ENCODE measurements at places on chromosomes 6 and 20.

GRCh38 chr6:32912951-32913350 lies 27.9 kb downstream of the HLA-DMB start:
- no peak for DNase-seq

- DNase-seq: no peak
Measured at GRCh38 chr6:21874372-21874771, 280.8 kb downstream of the SOX4 start.

- DNase-seq: no peak
Measured at GRCh38 chr6:105492706-105493673, 90.1 kb upstream of the PREP start.

GRCh38 chr6:105968603-105969333 lies 117.4 kb upstream of the PRDM1 start:
- DNase-seq: no peak

DNA sequence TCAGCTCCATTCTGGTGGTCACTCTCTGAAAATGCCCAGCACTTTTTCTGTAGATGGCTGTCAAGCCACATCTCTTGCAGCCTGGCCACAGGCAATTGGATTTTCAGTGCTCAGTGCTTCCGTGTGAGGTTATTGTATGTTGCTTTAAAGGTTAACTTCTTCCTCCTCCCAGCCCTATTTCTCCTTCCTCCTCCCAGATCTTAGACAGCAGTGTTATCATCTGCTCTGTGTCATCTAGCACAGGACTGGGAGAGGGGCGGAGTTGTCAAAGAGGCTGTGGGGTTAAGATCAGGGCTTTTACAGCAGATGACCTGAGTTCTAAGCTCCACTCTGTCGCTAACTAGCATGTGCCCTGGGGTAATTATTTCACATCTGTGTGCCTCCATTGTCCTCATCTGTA lies 129.0 kb downstream of the PHACTR3 start:
- no peak for DNase-seq

GRCh38 chr6:89952686-89953085 lies 58.4 kb downstream of the GJA10 start:
- DNase-seq: peak; percentile 65

DNA sequence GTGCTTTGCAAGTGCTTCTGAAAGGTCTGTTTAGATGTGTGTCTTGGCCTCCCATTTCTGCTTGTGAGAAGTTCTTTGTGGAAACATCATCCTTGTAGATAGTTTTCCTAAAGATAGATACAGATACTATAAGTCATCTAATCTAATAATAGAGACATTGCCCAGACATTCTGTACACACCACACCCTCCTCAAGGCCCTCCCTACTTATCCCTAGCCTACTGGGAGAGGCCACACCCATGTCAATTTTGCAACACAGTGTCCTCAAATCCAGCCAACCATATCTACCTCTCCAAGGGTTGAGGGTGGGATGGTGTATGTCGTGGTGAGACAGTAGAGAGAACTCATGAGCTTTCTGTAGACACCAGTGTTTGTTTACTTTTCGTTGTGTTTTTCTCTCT lies 6.2 kb downstream of the KDM1B start:
- no peak for DNase-seq

DNA sequence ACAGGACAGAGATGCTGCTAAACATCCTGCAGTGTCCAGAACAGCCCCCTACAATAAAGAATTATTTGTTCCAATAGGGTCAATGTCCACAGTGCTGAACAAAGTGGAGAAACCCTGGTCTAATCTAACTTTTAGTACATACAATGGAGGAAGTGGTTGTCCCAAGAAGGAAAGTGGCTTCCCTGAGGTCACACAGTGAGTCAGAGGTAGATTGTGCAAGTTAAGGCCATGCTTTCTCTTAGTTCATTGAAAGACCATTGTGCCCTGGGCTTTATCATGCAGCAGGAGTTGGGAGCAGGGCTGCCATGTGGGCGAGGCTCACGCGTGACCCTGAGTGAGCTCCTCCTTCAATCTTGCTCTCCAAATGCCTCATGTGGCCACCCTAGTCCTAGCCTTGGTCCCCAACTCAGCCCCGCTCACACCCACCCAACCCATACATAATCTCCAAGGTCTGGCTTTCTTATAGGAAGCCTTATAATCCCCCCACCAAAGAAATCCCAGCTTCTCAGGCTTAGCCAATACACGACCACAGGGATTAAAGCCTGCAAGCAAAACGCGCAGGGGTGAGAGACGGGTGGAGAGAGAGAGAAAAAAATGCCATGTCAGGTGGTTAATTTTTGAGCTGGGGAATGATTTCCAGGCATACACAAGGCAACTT lies 19.9 kb downstream of the SLC13A3 start:
- DNase-seq: no peak

GRCh38 chr20:6784210-6784631 lies 16.7 kb downstream of the BMP2 start:
- DNase-seq: peak; percentile 4

DNA sequence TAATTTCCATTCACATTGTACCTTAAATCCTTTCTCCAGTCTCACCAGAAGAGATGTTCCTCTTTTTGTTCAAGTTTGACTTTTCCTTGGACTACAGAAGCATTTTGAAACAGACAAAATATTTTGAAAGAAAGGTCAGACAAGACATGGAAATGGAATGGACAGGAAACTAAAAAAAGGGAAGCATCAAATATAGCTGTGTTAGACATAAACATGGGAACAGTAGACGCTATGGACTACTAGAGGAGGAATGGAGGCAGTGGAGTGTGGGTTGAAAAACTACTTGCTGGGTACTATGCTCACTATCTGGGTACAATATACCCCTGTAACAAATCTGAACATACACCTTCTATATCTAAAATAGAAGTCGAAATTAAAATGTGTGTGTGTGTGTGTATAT lies 4.1 kb upstream of the FAM135A start:
- DNase-seq: no peak

- no peak for DNase-seq
Measured at GRCh38 chr6:95991906-95992305, 23.9 kb upstream of the FUT9 start.

DNA sequence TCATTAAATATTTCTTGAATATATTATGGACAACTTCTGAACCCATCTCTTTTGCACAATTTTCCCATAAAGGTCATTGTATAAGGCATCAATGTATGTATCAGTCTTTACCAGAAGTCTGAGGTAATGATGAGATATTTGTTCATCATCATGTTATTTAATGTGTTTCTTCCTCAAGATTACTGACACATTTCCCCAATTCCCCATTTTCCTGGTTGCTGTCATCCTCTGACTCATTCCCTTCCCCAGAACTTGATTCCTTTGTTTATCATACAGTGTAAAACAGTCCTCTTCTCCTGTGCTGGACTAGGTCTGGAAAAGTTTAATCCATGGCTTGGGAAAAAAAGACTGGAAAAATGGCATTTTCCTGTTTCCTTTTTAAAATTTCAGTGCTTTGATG lies 107.9 kb upstream of the FLRT3 start:
- peak; percentile 26 for DNase-seq

DNA sequence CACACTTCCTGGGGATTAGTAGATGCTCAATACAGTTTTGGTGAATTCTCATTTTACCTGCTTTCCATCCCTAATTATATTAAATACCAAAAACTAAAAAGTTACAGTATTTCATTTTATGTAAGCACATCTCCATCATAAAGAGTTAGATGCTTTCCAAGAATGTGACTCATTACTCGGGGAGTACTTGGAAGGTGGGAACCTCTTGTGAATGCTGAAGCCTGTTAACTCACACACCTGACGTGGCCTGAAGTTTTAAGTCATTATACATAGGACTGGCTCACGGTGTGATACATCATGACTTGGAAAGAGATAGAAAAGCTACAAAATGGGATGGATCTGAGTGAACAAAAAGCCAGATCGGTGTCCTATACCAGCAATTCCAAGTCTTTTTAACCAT lies 2.2 kb upstream of the OSER1 start:
- DNase-seq: no peak

- no peak for DNase-seq
Measured at GRCh38 chr6:71886184-71887005, at the start of gene RIMS1. TSS of gene RIMS1 (plus strand) at chr6:71886550. CDS start at chr6:71887024, 474 bp downstream.

DNA sequence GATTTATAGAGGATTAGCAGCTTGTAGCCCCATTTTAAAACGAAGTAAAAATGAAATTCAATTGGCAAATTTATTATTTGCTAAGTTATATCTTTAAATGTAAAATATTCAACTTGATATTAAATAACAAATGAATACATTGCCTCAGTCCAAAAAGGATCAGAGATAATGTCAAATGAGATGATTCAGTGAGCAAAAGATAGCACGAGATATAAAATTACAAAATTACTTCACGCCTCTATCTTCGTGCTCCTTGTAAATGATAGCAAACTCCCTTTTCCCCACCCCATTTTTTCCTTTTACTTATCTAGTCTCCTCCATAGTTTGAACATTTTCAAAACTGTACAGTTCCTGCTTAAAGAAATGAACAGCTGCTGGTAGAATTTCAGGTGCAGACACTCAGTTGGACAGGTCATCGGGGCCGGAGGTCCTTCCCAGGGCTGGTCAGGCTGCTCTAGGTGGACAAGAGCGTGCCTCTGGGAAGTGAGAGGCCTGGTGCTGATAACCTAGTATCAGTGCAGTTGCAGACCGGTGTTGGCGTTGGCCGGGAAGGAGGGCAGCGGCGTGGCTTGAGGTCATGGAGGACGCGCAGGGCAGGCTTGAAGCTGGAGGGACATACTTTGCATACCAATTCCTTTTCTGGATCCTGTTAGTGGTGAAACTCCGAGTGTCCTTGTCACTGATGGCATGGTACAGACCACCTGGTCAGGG lies 83.9 kb downstream of the CDC5L start:
- no peak for DNase-seq

GRCh38 chr6:138979813-138980668 lies 8.0 kb downstream of the REPS1 start:
- DNase-seq: no peak

DNA sequence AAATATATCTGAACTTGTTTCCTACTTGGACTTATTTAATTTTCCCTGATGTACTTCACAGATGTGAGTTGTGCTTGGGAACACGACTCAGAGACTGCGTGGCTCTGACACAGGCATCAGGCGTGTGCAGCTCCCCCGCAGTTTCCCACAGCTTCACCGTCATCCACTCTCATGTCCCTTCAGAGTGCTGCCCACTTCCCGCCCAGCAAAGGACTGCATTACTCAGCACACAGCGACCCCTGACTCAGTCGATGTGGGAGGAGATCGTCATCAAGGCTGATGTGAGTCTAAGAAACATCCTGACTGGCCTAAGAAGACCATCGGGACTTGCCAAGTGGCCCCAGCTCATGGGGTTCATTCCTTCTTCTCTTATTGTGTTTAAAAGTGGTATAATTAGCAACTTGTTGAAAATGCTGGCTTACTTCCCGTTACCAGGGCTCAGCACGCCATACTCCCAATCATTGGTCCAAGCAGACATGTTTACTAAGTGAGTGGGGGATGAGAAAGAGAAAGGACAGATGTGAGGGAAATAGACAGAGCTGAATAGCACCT lies 539.4 kb upstream of the JARID2 start:
- DNase-seq: peak; percentile 97

DNA sequence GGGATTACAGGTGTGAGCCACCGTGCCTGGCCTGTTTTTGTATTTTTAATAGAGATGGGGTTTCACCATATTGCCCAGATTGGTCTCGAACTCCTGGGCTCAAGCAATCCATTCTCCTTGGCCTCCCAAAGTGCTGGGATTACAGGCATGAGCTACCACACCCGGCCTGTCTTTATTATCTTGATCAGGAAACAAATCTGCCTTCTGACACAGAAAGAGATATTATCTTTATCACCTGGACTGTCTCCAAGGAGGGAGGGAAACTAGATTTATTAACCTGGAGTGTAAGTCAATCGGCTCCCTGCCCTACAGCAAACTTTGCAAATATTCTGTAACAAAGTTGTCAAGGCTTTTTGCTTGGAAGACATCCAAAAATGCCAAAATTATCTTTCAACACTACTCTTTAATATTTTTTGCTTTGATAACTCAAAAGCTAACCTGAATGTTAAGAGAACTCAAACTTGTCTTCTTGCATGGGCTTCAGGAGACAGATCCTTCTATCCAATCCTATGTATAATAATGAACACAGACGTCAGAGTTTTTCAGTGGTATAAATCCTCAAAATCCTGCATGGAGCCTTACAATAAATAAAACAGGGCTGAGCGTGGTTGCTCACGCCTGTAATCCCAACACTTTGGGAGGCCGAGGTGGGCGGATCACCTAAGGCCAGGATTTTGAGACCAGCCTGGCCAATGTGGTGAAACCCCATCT lies 85.0 kb upstream of the LOC128125822 start:
- no peak for DNase-seq

DNA sequence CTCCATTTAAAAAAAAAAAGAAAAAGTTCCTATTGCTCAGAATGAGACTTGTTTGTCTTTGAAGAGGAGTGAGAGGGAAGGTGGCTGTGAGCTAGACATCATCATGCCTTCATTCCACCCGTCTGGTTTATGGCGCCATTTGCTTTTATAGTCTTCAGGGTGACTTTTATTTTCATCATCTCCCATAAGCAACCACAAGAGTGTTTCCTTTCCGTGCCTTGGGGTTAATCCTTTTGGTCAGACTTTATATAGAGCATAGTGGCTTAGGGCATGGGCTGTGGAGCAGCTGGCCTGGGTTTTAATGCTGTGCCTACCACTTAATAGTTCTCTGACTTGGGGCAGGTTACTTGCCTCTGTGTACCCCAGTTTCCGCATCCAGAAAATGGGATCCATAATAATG lies 77.8 kb downstream of the RREB1 start:
- no peak for DNase-seq

GRCh38 chr6:100833972-100834574 lies 47.1 kb downstream of the ASCC3 start:
- DNase-seq: peak; percentile 64

GRCh38 chr20:8216375-8217200 lies 84.5 kb downstream of the PLCB1 start:
- no peak for DNase-seq

GRCh38 chr6:157569543-157569942 lies 188.6 kb downstream of the ZDHHC14 start:
- no peak for DNase-seq

DNA sequence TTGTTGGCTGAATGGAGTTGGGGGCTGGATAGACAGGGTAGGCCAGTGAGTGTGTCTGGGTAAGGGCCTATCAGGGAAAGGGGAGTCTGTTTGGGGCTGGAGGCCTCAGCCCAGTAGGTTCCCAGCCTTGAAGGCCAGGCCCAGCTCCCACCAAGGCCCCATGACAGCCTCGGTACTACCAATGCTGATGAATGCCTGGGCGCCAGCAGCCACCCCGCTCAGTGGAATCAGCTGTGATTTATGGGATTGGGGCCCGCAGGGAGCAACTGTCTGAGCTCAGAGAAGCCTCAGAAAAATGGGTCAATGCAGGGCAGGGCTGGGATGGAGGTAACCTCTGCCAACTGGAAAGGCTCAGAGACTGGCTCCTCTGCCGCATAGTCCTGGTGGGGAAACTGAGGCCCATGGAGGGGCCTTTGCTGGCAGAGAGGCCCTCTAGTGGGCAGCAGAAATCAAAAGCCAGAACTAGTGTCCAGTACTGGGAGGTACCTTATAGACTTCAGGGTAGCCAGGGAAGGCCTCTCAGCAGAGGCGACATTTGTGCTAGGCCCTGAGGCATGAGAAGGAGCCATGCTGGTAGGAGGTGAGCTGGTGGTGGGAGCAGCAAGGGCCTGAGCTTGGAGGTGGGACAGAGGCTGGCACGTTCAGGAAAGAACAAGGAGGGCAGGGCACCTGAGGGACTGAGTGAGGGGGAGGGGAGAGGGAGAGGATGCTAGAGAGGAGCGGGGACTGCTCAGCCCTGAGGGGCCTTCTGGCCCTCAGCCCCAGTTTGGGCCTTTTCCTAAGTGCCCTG lies 36.4 kb downstream of the DLGAP4 start:
- no peak for DNase-seq

Data from BJ (cell line).